ENCODE measurements at places on chromosomes 11 and 22. TPM values are rescaled to one million over a fixed set of nuclear protein-coding genes. Genes with fewer than 3 reads are reported as not detected.

DNA sequence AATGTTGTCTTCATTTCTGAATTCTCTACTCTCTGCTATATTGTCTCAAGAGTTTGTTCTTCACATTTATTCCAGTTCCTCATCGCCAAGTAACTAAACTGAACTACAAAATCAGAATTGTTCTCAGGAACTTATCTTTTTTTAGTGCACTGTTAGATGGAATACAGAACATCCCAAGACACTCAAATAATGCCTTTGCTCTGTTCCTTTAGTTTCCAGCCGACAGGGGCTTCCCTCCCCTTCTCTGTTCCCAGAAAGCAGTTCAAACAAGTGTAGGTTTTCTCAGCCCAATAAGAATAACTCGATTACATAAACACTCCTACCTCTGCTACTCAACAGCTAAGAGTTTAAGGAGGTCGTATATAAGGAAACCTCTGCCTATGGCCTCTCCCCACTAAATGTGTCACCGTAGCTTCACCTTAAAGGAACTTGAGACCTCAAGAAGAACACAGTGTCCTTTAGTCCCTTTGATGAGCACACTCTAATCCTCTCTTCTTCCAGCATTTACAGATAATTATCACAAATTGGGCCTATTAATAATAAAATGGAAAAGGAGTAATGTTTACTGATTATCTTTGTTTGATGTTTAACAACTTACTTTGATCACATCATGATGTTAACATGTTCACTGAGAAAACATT is 6.9 kb downstream of the POU2AF3 start:
- H3K36me3 ChIP-seq, result no peaks in the 10 kb centered on the region
- H3K27ac ChIP-seq, result no peak overlapping the region
- no peaks in the 10 kb centered on the region for H3K27me3 ChIP-seq
- H3K4me3 ChIP-seq, result no peak overlapping the region
- no peak for DNase-seq
- no peaks in the 10 kb centered on the region for H3K4me1 ChIP-seq

- DNase-seq, result no peak
- no peaks in the 10 kb centered on the region for H3K36me3 ChIP-seq
- H3K27me3 ChIP-seq, result no peaks in the 10 kb centered on the region
These were observed at the start of gene OR4X2 for GRCh38 chr11:48244804-48245203. TSS of gene OR4X2 (plus strand) at chr11:48245104. CDS start at chr11:48245104, 0 bp downstream.

DNA sequence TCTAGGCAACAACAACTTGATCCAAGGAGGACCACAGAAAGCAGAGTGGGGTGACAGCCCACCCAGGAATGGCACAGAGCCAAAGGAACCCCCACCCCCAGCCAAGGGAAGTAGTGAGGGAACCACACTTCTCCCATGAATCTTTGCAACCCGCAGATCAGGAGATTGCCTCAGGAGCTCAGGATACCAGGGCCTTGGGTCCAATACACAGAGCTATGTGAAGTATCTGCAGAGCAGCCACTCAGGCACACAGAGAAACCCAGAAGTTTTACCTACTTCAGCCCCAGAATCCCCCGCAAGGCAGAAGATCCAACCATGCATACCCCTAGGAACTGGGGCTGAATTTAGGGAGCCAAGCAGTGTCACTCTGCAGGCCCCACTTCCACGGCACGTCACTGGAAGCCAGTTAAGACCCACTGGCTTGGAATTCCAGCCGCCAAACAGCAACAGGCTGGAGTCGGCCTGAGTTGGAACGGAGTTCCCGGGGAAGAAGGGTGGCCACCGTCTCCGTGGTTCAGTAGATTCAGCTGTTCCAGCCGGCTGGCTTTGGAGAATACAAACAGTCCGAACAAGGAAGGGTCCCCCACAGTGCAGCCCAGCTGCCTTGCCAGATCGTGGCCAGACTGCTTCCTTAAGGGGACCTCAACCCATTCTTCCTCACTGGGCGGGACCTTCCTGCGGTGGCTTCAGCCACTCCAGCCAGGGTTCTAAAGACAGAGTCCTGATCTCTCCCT is 174.1 kb downstream of the TTC28 start:
- no peak overlapping the region for H3K27ac ChIP-seq
- no peaks in the 10 kb centered on the region for H3K27me3 ChIP-seq
- no peak overlapping the region for H3K4me3 ChIP-seq
- no peak for DNase-seq
- H3K36me3 ChIP-seq, result no peaks in the 10 kb centered on the region
- H3K4me1 ChIP-seq, result no peaks in the 10 kb centered on the region

DNA sequence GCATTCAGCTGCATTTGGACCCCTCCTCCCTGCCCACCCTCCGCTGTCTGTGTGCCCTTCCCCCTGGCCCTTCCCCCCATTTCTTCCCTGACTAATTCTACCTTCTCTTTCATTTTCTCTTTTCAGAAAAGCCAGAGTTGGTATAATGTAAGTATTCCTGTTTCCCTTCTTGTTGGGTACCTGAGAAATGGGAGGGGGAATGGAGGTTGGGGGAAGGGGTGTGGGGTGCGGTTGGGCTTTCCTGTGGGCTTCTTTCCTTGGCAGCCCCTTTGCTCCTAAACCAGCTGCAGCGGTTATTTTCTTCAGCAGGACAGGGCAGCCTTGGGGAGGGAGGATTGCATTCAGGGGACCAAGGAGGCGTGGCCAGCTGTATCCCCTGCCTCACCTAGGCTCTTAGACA is 70.2 kb downstream of the SCN3B start:
- no peaks in the 10 kb centered on the region for H3K36me3 ChIP-seq
- no peak overlapping the region for H3K4me3 ChIP-seq
- no peak for DNase-seq
- no peaks in the 10 kb centered on the region for H3K27me3 ChIP-seq
- no peak overlapping the region for H3K27ac ChIP-seq

- no peak for DNase-seq
- no peaks in the 10 kb centered on the region for H3K27me3 ChIP-seq
- no peak overlapping the region for H3K27ac ChIP-seq
- no peaks in the 10 kb centered on the region for H3K4me1 ChIP-seq
- H3K36me3 ChIP-seq, result no peaks in the 10 kb centered on the region
These were observed 301.1 kb downstream of the SHANK2 start for GRCh38 chr11:70951139-70951804.

DNA sequence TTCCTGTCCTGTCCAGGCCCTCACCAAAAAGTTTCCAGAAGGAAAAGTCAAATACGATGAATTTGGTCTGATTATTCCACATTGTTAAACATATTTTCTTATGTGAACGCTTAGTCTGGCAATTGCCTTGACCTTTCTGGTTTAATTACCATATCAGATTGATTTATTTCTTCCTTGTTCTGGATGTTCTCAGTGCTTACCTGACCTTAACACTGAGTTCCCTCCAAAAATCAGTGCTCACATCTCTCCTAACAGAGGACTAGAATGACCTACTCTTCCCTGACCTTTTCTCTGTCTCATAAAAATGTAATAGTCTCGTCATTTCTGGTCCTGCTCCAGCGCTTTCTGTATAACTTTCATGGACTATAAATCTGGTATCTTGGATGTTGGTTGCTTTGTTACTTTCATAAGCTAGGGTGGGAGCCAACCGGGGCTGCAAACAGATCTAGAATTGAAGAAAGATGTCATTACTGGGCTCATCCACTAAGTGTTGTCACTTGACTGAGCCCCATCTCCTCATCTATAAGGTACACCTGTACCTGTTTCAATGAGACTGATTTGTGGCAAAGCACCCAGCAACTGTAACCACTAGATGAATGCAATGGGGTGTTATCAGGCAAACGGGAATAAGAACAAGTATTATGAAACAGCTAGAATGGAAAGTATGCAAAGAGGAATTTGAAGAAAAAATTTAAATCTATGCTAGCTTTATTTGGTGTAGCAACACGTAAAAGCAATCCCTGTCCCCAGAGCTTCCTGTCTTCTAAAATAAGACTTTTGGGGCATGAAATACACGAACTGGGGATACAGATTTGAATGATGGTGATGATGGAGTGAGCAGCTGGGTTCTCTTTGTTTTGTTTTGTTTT is 2.4 kb downstream of the FADS2 start:
- no peaks in the 10 kb centered on the region for H3K27me3 ChIP-seq
- H3K27ac ChIP-seq, result no peak overlapping the region
- no peaks in the 10 kb centered on the region for H3K36me3 ChIP-seq
- H3K4me3 ChIP-seq, result no peak overlapping the region
- H3K4me1 ChIP-seq, result peaks cover 78% of the 10 kb centered on the region
- DNase-seq, result no peak

- no peaks in the 10 kb centered on the region for H3K27me3 ChIP-seq
- peak overlapping the region; percentile 75 for H3K27ac ChIP-seq
- H3K36me3 ChIP-seq, result no peaks in the 10 kb centered on the region
- peaks cover 55% of the 10 kb centered on the region for H3K4me1 ChIP-seq
These were observed 35.5 kb downstream of the FZD4 start for GRCh38 chr11:86919557-86920210.

DNA sequence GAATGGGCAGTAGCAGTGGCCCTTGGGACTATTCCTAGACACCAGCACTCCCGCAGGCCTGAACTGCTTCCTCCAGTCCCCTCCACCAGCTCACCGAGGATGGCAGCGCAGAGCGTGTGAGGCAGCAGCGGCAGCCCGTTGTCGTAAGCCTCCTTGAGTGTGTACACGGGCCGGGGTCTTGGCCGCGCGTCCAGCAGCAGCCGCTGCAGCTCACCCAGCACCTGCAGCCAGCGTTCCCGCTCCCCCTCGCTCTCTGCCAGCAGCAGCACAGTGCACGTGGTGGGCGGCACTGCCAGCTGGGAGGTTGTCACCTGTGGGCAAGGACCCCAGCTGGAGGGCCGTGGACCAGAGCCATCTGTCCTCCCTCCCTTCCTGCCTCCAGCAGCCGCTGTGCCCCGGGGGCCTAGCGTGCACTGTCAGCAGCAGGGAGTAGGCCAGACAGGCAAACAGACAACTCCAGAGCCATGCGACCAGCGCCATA is 13.0 kb downstream of the CDC42BPG start:
- H3K27me3 ChIP-seq, result no peaks in the 10 kb centered on the region
- DNase-seq, result no peak
- no peaks in the 10 kb centered on the region for H3K36me3 ChIP-seq

DNA sequence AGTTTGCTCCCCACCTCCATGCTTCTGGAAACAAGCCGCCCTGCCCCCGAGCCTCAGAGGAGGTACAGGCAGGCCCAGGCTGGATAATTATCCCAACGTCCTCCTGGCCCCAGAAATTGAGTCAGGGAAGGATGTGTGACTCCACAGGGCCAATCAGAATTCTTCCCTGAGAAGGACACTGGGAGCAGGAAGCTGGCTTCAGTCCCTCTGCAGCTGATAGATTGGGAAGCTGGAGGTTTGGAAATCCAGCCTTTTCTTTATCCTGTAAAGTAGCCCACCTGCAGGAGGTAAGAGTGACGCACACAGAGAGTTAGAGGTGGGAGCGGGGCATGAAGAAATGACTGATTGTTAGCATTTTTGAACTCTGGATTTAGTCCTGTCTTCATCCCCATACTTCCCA is 97.5 kb upstream of the CD82 start:
- H3K4me1 ChIP-seq, result no peaks in the 10 kb centered on the region
- no peak for DNase-seq
- H3K4me3 ChIP-seq, result no peak overlapping the region
- H3K27me3 ChIP-seq, result no peaks in the 10 kb centered on the region

DNA sequence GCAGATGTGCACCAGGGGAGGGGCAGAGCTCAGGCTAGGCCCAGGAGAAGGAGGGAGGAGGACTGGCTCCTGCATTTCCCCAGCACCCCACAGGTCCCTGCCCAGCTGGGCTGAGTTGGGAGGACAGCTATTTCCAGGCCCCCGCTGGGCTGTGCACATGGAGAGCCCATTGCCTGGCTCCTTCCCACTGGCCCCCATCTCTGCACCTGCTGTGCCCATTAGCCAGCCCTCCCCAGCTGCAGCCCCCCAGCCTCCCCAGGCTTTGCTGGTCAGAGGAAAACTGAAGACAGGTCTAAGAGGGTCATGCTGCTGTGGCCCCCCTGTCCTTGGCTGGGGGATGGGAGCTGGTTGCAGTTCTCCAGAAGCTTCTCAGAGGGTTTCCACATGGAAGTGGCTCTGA is 81.8 kb upstream of the SHANK2 start:
- no peak for DNase-seq
- no peaks in the 10 kb centered on the region for H3K4me1 ChIP-seq
- no peaks in the 10 kb centered on the region for H3K36me3 ChIP-seq

DNA sequence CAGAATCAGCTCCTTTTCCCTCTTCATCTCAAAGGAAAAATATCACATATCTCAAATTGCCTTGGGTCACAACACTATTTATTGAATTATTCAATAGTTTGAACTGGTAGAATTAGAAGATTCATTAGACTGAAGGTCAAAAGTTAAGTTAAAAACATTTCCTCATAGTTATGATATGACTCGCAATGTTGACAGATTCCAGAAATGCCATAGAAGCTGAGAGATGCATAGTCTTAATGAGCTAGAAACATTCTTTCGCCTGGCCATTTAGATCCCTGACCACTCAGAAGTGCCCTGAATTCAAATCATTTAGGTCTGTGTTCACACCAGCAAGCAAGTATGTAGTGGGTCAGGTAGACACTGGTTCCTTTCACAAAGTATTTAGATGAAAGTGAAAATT is 44.4 kb downstream of the FAT3 start:
- H3K27ac ChIP-seq, result no peak overlapping the region
- H3K27me3 ChIP-seq, result no peaks in the 10 kb centered on the region
- no peaks in the 10 kb centered on the region for H3K4me1 ChIP-seq
- no peaks in the 10 kb centered on the region for H3K36me3 ChIP-seq
- no peak overlapping the region for H3K4me3 ChIP-seq

DNA sequence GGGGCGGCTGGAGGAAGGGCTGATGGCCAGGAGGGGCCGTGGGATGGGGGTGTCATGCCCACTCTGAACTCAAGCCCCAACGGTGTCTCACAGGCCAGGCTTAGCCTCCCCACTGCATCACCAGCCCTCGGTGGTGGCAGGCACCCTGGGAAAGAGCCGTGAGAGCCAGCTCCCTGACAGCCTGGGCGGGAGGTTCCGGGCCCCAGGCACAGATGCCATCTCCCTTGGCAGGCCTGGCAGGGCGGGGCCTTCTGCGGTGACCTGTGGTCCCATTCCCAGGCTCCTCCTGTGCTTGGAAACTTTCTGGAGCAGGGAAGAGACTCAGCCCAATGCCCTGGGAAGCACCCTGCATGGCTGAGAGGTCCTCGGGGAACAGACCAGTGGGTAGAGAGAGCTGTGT is 4.8 kb downstream of the PHLDA2 start:
- no peak for DNase-seq
- H3K36me3 ChIP-seq, result no peaks in the 10 kb centered on the region
- no peak overlapping the region for H3K27ac ChIP-seq
- peaks cover 23% of the 10 kb centered on the region for H3K27me3 ChIP-seq

The OR51B5 gene
- total RNA-seq, result 0.25 TPM

The PHLDB1 gene
- 114 TPM for total RNA-seq

The PRDM10 gene
- 3.3 TPM for total RNA-seq

The C11orf91 gene
- not detected for total RNA-seq

The FAM227A gene
- 0.37 TPM for total RNA-seq

The CHRM4 gene
- total RNA-seq, result not detected

Measured in heart right ventricle (tissue), 16 donors.